ENCODE measurements at places on chromosomes 16 and 17.
A peak's percentile ranks its signal among the peaks of the same experiment; 100 is the strongest.

- peak; percentile 75 for DNase-seq
These were observed 254.8 kb upstream of the TBX2 start for GRCh38 chr17:61144617-61145564.

- no peak for DNase-seq
These were observed 200.1 kb downstream of the XYLT1 start for GRCh38 chr16:17270683-17271109.

DNA sequence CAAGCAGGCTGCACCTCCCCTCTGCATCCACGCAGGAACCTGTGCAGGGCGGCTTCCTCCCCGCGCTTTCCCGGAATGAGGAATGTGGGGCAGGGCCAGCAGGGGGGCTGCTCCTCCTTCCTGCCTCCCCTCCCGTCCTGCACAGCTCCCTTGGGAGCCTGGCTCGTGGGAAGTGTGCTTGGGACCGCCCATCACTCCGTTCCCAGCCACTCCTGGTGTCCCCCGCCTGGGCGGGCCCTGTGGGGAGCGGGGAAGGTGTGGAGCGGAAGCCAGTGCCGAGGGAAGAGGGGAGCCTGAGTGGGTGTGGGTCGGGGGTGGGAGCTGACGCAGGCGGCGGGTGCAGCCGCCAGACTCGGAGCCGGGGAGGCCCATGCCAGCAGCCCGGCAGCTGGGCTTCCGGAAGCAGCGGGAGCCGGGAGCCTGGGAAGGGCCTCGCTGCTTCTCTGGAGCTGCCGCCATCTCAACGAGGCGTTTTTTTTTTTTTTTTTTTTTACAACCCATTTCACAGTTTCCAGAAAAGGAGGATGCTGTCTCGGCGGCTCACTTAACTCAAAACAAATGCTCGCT, 24.1 kb downstream of the BAHCC1 start:
- DNase-seq = no peak

DNA sequence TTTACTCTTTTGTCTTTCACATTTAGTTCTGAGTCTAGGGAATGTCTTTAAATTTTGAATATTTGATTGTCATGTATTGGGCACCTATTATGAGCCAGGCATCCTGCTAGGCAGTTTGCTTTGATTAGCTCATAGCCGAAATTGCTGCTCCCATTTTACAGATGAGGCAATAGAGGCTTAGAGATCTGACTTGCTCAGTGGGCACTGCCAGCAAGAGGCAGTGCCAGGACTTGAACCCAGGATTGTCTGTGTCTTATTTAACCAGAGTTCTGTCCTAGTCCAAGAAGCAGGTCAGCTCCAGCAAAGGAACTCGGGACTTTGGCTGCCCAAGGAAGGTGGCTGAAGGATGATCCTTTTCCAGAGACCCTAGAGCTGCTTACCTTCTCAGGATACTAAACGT, 24.5 kb downstream of the BEAN1 start:
- DNase-seq = no peak

DNA sequence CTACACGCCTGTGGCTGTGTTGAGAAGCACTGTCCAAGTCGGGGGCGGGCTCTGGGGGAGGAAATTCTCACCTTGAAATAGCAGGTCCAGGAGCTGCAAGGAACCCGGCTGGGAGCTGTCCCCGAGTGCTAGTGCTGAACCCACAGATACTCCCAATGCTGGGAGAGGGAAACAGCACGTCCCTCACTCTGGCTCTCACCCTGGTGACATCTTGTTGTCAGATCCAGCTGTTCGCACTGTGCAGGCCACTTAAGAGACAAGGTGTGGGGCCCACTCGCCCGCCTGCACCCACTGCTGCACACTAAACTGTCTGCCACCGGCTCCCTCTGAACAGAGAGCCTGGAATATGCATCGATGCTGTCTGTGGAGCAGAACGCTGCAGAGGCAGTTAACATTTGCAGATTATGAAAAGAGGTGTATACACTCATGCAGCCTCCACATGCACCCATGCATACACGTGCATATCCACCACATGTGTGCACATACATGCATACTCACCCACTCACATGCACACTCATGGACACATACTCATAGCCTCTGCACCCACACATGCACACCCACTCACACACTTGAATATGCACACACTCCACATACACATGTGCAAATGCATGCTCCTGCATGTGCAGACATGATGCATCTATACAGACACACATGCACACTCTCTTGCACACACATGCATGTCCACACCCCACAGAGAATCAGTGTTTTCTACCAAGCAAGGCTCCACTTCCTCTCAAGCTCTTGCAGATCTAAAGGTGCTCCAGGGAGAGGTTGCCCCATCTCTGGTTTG, 42.0 kb downstream of the MGAT5B start:
- DNase-seq = peak; percentile 31
